Fibroblast of lung (primary cell): ENCODE measurements at places on chromosomes 16 and 17. TPM values are rescaled to one million over a fixed set of nuclear protein-coding genes. Genes with fewer than 3 reads are reported as not detected.

TAT gene
- total RNA-seq: not detected in 2 replicates

SHISA9 gene
- total RNA-seq: not detected in 2 replicates

- DNase-seq: no peak
Measured at GRCh38 chr17:60094754-60095153, 16.0 kb upstream of the HEATR6 start.

GRCh38 chr16:30974348-30974747, 10.7 kb upstream of the HSD3B7 start:
- no peak for DNase-seq

MPP3 gene
- total RNA-seq: 4.4 and 6.9 TPM in 2 replicates

GRCh38 chr16:81128726-81129524, 32.7 kb upstream of the GCSH start:
- no peak for DNase-seq

DNA sequence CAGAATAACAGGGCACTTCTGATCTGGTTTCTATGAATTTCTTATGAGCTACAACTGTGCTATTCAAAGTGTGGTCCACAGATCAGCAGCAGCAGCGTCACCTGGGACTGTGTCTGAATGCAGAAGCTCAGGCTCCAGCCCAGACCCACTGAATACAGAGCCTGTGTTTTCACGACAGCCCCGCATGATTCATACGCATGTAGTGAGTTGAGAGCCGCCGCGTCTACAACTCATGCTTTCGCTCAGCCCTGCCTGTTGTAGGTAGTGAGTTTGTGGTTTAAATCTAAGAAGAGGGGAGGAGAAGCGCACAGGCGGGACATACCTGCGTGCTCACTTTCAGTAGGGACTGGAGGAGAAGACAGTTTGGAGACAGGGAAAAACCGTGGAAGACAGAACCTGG, 28.5 kb upstream of the ELAC2 start:
- no peak for DNase-seq

KRTAP4-16 gene
- not detected in 2 replicates for total RNA-seq

- DNase-seq: peak; percentile 3
Measured at GRCh38 chr17:32298298-32298697, 32.7 kb downstream of the RHBDL3 start.

DNA sequence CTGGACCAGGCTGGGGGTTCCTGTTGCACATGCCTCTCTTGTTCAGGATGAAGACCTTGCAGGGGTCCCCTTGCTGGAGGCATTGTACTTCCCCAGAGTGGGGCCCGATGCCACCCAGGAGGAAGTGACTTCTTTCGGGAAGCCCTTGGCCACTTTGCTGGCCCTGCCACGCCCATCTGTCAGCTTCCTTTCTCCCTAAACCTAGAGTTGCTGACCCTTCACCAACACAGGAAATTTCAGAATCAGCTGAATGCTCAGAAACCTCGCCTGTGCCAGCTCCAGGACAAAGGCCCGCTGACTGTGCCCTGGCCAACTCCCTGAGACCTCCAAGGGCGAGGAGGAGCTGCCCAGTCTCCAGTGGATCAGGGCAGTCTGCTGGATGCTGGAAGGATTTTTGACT, 26.7 kb downstream of the WNT9B start:
- no peak for DNase-seq

PYDC1 gene
- total RNA-seq: not detected in 2 replicates

RASD1 gene
- 0.26 and 2.6 TPM in 2 replicates for total RNA-seq

- no peak for DNase-seq
Measured at GRCh38 chr17:9872852-9873251, 32.2 kb downstream of the RCVRN start.

NOXO1 gene
- under 0.01 TPM in 1 of 2 replicates, not detected in the other for total RNA-seq

DNA sequence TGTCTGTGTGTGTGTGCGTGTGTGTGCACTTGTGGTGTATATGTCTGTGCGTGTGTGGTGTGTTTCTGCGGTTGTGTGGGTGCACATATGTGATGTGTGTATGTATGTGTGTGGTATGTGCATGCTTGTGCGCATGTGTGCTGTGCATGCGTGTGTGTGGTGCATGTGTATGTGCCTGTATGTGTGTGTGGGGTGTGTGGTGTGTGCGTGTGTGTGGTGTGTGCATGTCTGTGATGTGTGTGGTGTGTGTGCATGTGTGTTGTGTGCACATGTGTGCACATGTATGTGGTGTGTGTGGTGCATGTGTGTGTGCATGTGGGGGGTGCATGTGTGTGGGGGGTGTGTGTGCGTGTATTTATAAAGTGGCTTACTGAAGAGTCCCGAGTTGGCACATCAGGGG, 23.0 kb upstream of the DNAI2 start:
- DNase-seq: no peak

DNA sequence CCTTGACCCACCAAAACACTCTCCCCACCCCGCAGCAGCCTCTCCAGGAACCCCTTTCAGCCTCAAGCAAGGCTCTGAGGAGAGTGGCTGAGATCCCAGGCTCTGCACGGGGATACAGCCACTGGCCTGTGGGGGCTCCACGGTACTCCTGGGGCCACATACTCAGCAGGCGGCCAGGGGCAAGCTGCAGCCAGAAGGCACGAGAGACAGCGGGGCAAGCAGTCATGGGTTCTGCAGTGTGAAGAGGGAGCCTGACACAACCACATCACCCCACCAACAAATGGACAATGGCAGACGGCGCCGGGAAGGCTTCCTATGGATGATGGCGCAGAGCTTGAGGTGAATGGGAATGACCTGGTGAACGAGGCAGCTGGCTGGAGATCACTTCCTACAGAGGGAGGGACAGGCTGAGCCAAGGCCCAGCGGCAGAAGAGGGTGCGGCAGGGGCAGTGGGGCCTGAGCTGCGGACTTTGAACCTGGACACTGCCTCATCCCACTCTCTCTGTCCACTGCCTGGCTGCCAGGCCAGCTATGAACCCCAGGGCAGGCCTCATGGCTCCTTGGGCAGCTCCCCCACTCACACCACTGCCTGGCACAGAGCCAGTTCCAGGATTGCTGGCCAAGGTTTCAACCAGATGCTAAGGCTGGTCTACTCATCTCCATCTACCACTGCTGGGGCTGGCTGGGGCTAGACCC, 10.8 kb upstream of the BCAR1 start:
- no peak for DNase-seq

HS3ST2 gene
- total RNA-seq: not detected in 2 replicates

RNF157 gene
- total RNA-seq: 0.51 and 3.1 TPM in 2 replicates

HOXB1 gene
- not detected in 2 replicates for total RNA-seq

GRCh38 chr17:59311051-59311468, 20.4 kb upstream of the YPEL2 start:
- DNase-seq: peak; percentile 69

DNA sequence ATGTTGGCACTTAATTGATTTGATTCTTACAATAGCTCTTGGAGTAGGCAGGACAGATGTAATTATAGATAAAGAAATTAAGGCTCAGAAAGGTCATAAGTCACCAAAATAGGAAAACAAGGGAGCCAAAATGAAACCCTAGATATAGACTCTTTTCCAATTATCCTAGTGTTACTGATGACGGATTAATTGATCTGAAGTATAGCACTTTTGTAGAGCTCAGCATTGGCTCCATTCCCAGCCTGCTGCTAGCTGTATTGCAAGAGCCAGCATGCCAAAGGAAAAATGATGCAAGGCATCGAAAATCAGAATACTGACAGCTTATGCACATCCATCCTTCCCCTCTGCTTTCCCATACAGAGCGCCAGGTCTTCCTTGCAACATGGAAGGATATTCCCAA, 21.6 kb upstream of the RASL10B start:
- no peak for DNase-seq

ICAM2 gene
- total RNA-seq: 2.6 and 3.5 TPM in 2 replicates

GRCh38 chr17:39736319-39737165, 1.2 kb upstream of the GRB7 start:
- no peak for DNase-seq

SLC16A6 gene
- total RNA-seq: 1.5 and 8.3 TPM in 2 replicates

- no peak for DNase-seq
Measured at GRCh38 chr16:5482256-5482655, 384.7 kb upstream of the EEF2KMT start.

GRCh38 chr16:15897834-15898254, 9.4 kb upstream of the CEP20 start:
- DNase-seq: peak; percentile 73

- DNase-seq: no peak
Measured at GRCh38 chr16:56970934-56971767, 9.4 kb downstream of the CETP start.

PIRT gene
- not detected in 2 replicates for total RNA-seq

DNA sequence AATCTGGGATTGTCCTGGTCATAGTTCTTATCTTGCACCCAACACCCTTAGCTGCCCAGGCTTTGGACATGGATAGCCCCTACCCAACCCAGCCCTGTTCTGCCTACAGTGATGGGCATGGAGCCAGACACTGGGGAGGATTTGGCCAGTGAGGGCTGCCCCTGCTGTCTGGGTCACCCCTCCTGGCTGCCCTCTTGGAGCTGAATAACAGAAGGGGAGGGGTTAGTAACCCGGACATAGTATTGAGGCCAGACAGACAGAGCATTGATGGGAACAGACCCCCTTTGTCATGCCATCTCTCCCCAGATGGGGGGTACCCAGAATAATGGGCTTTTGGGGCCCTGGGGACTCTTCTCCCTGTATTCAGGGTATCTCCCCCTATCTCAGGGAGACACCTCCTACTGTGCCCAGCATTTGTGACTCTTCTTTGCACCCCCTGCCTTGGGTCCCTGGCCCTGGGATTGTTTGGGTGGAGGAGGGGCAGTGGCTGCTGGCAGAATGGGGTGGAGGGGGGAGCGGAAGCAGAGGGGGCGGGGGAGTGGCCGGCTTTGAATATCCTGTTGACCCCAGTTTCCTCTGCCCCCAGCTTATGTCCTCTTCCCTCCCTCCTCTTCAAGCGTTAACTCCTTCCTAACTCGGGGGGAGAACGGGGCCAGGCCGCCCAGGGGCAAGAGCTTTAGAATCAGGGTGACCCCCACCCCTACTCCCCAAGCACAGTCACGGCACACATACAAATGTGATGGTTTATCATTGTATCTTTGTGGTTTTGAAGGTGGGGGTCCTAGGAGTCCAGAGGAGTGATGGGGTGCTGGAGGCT, 17.0 kb downstream of the GJD3 start:
- DNase-seq: no peak

GRCh38 chr17:40487371-40488020, 13.9 kb downstream of the TNS4 start:
- DNase-seq: peak; percentile 27

- DNase-seq: no peak
Measured at GRCh38 chr16:12600116-12600515, 203.6 kb downstream of the CPPED1 start.

MEOX1 gene
- not detected in 2 replicates for total RNA-seq

- no peak for DNase-seq
Measured at GRCh38 chr17:74920642-74921025, 2.4 kb downstream of the USH1G start.
